Panc1 (cell line): ENCODE measurements at places on chromosomes 13 and 19.

DNA sequence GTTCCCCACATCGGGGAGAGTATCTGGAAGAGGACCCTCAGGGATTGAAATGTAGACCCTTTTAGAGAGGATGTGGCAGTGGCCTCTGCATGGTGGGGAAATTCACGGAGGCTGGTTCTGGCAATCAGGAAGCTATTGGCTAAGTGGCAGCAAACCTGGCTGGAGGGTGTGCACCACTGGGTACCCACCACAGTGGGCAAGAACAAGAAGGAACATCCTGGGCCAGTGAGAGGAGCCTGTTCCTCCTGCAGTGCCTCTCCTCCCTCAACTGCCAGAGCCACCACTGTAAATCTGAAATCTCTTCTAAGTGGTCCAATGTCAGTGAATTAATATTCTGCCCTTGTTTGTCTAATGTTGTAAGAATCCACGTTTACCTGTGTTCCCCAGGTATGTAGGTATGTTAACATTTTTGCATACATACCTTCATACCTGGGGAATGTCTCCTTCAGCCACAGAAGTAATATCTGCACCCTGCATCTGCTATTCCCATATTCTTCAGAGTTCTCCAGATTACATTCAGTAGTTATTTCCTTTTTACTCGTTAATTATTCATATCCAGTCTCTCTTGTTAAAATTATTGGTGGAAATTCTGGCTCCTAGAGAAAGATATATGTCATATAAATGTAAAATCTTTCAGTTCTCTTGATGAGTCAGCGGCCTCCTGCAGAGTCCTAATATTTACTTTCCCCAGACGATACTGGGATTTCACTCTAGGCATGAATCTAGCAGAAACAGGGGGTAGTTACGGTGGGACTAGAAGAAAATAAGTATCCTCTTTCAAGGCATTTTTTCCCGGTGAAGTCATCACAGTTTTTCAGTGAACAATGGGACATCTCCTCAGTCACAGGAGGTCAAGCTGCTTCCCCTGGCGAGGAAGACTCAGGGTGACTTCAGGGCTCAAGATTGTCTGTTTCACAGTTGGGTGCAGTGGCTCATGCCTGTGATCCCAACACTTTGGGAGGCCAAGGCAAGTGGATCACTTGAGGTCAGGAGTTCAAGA, 148.3 kb downstream of the MYO16 start:
- DNase-seq, result no peak

DNA sequence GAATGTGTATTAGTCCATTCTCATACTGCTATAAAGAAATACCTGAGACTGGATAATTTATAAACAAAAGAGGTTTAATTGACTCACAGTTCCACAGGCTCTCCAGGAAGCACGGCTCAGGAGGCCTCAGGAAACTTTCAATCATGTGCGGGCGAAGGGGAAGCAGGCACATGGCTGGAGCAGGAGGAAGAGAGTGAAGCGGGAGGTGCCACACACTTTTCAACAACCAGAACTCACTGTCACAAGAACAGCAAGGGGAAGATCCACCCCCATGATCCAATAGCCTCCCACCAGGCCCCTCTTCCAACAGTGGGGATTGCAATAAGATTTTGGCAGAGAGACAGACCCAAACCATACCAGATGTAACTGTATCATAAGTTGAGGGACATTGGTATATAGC, 72.7 kb downstream of the IRS2 start:
- DNase-seq, result no peak

DNA sequence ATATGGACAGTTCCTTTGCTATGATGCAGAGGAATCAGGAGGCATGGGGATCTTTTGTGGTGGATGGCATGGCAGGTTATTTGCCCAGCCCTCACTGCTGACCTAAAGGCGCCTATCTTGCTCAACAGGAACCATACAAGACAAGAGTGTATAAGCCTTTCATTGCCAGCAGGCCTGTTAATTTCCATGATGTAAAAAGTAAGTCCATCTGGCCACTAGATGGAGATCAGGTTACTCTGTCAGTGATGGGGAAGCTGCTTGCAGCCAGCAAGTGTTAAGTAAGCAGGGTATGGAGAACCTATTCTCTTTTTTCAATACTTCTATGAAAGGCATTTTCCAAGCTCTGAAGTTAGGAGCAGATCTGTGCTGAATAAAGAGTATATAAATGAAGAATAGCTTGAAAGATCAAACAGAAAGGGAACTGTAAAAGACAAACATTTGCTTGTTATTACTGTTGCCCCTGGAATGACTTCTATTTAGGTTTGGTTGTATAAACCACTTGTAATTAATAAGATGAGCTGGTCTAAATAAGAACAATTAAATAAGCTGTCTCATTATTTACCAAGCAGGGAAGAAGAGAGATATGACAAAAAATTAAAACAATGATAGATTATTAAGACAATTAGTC, 210.9 kb downstream of the RGCC start:
- peak; percentile 69 for DNase-seq

DNA sequence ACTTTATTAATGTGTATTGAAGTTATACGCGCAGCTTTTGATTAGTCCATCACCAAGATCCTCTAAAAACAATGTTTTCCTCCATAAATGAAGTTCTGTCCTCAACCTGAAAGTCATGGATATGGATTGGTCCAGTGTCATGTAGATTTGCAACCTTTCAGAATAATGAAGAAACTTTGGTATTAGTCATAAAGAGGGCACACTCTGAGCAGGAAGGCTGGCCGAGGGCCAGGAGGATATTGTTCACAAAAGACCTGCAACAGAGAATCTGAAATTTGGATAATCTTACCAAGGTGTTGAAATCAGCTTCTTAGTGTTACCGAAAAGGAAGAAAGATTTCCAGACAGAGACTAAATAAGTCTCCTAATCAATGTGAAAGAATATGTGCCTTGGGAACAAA, 20.7 kb downstream of the CLDN10 start:
- no peak for DNase-seq

- no peak for DNase-seq
These were observed 10.3 kb downstream of the AKT2 start for GRCh38 chr19:40274585-40275544.

DNA sequence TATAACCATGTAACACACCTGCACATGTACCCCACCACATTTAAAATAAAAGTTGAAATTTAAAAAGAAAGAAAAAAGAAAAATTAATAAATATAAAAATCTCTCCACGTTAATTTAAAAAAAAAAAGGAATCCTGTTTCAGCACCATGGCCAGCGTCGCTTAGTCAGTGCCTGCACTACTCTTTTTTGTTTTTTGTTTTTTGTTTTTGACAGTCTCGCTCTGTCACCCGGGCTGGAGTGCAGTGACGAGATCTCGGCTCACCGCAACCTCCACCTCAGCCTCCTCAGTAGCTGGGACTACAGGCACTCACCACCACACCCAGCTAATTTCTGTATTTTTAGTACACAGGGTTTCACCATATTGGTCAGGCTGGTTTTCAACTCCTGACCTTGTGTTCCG, 835.9 kb downstream of the UQCRFS1 start:
- DNase-seq, result no peak

- DNase-seq, result peak; percentile 53
These were observed 1.7 kb upstream of the SBK3 start for GRCh38 chr19:55546822-55547614.

- no peak for DNase-seq
These were observed 349.2 kb upstream of the ARGLU1 start for GRCh38 chr13:106917024-106917571.

- DNase-seq, result no peak
These were observed 131.3 kb downstream of the STK24 start for GRCh38 chr13:98445340-98446233.

- peak; percentile 68 for DNase-seq
These were observed 1.4 kb upstream of the CCDC97 start for GRCh38 chr19:41308450-41309179.

GRCh38 chr13:77544355-77544754, 8.8 kb downstream of the SCEL start:
- no peak for DNase-seq

DNA sequence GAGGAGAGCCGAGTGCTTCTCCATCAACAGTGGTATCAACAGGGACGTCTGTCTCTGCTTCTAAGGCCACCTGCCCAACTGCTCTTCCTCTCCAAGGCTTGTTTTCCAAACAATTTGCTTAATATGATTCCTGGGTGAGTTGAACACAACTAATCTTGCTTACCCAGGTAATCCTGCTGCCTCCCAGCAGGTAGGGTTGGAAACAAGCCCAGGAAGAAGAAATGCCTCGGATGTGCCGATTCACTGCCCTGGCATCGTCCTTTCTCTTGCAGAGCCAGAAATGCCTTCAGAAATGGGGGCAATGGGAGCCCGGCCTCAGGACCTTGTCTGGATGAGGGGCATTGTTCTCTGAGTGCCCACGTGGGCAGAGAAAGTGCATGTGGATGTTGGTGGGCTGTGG, 51.9 kb upstream of the C1QTNF9B start:
- no peak for DNase-seq

- DNase-seq, result no peak
These were observed 659 bp downstream of the GNA11 start for GRCh38 chr19:3094601-3095440.

DNA sequence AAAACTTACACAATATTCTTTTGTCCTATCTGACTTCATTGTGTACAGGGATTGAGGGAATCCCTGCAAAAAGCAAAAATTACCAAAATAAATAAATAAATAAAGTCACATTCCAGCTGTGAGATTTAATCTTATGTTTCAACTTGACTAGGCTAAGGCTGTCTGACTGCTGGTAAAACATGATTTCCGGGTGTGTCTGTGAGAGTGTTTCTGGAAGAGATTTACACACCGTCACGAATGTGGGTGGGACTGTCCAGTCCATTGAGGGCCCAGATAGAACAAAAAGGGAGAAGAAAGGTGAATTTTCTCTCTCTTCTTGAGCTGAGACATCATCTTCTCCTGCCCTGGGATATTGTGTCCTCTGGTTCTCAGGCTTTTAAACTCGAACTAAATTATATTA, 166.1 kb downstream of the LIG4 start:
- DNase-seq, result no peak

DNA sequence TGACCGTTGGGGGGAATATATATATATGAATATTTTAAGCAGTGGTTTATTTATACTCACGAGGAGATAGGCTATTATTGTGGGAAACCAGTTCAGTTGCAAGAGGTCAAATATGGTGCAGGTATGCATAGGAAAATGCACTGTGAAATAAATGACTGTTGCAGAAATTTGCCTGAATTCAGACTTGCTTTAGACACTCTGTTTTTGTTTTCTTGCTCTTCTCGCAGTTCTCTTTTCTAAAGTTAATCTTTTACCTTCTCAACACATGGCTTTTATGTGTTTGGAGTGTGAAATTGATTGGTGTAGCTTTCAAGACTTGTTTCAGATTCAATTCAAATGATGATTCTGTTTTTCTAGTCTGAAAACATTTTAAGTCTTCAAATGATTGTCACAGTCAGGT, 109.7 kb downstream of the LRCH1 start:
- no peak for DNase-seq

DNA sequence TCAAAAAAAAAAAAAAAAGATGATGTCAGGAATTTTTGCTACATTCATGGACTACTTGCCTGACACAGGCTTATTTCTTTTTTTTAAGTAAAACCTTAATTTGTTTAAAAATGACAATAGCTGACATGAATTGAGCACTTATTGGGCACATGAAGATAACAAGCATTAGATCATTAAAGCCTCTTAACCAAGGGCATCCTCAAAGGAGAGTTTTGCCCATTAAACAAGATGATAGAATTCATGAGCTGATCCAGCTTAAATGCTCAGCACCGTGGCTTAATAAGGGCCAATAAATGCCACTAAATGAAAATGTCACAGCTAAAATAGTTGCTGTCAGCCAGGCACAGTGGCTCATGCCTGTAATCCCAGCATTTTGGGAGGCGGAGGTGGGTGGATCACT, 19.3 kb downstream of the FBXO17 start:
- no peak for DNase-seq

GRCh38 chr13:82088781-82089180, 1747.9 kb upstream of the SPRY2 start:
- DNase-seq, result no peak

GRCh38 chr19:3360421-3361383, 5.7 kb upstream of the NFIC start:
- DNase-seq, result no peak

DNA sequence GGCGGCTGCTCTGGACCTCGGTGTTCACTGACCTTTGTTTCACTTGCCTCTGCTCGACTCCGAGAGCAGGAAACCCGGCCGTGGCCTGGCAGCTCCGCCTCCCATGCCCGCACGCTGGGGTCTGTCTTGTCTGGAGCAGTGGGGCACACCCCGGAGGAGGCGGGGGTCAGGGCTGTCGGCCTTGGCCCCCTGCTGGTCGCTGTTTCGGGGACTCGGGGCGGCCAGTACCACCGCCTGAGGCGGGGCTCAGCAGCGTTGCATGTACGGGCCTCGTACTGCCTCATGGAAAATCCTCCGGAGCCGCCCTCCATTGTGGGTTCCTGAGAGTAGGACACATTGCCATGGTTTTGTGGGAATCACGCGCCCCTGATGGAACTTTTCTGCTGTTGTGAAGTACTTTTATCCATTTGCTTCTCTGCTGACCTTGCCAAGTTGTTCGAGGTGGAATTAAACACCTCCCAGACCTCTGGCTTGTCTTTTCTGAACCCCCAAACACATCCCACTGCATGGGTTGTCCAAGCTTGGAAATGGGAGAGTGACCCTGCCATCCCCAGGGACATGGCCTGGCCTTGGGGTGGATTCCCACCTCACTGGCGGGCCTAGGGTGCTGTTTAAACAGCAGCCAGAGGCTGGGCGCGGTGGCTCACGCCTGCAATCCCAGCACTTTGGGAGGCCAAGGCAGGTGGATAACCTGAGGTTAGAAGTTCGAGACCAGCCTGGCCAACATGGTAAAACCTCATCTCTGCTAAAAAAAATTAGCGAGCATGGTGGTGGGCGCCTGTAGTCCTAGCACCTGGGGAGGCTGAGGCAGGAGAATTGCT, 5.5 kb upstream of the NDUFS7 start:
- no peak for DNase-seq

GRCh38 chr13:111021270-111021669, 93.8 kb upstream of the ARHGEF7 start:
- DNase-seq, result no peak

DNA sequence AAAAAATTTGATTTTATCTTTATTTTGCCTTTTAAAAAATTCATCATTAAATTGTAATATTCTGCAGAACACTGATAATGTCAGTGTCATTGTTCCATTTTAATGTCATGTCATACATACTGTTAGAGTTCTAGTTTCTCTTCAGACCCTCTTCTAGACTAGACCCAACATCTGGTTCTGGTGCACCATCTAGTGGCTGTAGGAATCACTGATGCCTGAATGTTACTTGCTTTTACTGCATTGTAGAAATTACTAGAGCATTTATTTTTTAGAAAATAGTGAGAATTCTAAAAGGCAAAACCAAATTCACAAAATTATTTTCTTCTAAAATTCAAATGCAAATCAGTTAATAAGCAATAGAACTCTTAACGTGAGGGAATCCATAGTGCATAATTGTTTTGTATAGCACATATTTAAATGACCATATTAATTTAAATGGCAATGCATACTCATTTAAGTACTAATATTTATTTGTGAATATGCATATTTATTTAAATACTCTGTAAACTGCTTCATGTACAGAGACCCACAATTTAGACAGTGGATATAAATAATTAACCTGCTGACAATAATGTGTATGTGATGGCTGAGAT, 425.7 kb downstream of the KLF12 start:
- DNase-seq, result peak; percentile 15

- DNase-seq, result peak; percentile 42
These were observed 310.9 kb downstream of the ZNF536 start for GRCh38 chr19:30682999-30683536.
